Naive thymus-derived CD4-positive, alpha-beta T cell (primary cell): ENCODE measurements at places on chromosomes 13 and 19. TPM values are rescaled to one million over a fixed set of nuclear protein-coding genes. Genes with fewer than 3 reads are reported as not detected.

GRCh38 chr13:30972888-30973377 lies 40.5 kb downstream of the TEX26 start:
- DNase-seq = no peak

DNA sequence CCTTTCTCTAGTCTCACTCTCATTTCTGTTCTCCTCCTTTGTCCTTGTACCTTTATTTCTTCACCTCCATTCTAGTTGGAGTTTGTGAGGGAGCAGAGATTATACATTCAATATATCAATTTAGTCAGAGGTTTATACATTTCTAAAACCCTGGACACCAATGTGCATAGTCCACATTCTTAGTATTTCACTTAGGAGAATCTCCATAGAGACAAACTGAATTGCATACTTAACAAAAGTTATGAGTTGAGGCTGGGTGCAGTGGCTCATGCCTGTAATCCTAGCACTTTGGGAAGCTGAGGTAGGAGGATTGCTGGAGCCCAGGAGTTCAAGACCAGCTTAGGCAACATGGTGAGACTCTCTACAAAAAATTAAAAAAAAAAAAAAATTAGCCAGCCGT lies 45.3 kb downstream of the DNAJC3 start:
- no peak for DNase-seq

The ZNF729 gene
- not detected for total RNA-seq

GRCh38 chr13:22082437-22083100 lies 411.7 kb downstream of the FGF9 start:
- DNase-seq = peak; percentile 33

DNA sequence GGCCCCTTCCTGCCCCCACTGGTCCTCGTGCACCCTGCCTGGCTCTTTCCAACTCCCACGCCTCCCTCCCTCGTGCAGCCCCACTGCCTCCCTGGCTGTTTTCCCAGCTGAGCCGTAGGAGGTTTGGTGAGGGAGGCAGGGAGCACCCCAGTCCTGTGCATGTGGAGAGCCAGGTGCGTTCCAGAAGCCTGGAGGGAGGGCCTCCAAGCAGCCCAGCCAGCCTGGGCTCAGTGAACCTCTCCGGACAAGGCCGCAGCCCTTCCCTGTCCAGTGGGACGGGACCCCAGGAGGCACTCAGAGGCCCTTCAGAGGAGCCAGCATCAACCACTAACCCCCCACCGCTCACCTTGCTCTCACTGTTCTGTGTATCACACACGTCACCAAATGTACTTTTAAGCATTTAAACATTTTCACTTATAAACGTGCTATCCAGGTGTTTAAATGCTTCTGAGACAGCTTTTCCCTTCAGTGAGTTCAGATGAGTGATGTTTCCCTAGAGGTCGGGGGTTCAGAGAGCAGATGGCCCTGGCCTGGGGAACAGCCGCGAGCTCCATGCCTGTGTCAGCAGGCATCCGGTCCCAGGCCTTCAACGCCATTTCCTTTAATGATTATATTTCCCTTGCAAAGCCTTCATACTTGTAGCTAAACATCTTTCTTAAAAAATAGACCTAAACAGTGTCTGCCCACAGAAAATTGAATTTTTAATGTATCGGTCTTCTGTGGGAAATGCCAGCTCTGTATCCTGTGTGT lies 122.6 kb downstream of the ATP11A start:
- DNase-seq = no peak

The ACP7 gene
- not detected for total RNA-seq

- DNase-seq = no peak
These were observed 5.3 kb downstream of the CCDC8 start for GRCh38 chr19:46407856-46408663.

The DENND1C gene
- total RNA-seq = 101 and 106 TPM in 2 replicates

DNA sequence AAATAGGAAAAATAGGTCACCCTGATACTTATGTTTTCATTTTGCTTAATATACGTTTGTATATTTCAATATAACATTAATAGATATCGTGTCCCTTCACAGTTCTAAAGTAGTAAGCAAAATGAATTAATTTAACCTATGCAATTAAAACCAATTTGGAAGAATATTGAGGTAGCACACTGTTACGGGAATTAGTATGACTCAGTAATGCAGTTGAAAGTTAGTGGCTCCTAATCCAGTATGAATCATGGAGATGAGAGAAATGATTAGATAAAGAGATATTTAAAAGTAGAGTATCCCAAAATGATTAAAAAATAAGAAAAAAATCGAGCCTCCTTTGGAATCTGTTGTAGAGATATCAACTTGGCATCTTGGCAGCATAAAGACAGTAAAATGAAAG lies 177.0 kb upstream of the SLITRK6 start:
- DNase-seq = no peak

The RGS9BP gene
- total RNA-seq = 0.30 TPM

DNA sequence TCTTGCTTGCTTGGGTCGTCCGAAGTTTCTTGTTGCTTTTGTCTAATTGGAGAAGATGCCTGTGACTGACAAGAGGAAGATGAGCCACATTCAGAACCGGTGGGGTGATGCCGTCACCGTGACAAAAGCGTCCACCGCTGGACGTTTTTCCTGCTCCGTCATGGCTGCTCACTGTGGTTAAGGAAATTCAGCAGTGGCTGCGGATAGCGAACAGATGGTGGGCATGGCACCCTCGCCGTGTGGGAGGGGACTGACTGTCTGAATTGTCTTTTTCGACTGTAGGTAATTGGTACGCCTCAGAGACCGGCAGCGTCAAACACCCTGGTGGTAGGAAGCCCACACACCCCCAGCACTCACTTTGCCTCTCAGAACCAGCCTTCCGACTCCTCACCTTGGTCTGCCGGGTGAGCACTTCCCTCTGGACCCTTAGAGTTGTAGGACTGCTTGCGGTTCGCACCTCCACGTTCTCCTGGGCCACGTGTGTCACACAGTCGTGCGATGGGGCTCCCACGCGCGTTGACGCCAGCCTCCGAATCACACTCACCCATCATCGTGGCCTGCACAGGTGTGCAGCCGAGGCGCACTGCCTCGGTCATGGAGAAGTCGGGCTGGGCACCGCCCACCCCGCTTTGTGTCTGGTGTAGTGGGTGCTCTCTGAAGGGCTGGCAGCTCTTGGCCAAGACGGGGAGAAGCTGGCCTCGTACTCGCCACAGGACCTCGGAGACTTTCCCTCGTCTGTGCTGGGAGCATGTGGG lies 26.5 kb downstream of the ATP4B start:
- DNase-seq = no peak

DNA sequence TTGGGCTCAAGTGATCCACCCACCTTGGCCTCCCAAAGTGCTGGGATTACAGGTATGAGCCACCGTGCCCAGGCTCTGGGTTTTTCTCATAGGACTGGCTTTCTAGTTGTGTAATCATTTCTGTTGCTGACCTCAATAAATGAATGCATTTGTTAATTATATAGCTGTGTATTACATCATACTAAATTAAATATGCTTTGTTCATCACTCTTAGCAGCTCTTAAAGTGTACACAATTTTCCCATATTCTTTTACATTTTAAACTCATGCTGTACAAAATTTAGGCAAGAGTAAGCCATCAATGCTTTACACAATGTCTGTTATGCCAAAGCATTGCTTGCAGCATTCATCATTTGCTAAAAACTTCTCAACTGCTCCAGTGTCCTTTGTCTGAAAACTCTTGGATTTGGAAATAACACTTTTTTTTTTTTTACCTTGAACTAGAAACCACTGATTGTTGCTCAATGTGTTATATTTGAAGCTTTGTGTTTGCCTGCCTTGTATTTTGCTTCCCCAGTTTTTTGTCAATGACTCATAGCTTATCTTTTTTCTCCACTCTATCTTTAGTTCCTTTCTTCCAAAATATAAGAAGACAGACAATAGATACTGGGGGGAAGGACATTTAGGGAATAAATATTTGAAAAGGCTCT lies 31.4 kb downstream of the CCDC122 start:
- DNase-seq = no peak

GRCh38 chr13:33016414-33017322 lies at the start of gene KL:
KL (plus strand) TSS chr13:33016423; CDS start chr13:33016441, 18 bp downstream.
- no peak for DNase-seq

DNA sequence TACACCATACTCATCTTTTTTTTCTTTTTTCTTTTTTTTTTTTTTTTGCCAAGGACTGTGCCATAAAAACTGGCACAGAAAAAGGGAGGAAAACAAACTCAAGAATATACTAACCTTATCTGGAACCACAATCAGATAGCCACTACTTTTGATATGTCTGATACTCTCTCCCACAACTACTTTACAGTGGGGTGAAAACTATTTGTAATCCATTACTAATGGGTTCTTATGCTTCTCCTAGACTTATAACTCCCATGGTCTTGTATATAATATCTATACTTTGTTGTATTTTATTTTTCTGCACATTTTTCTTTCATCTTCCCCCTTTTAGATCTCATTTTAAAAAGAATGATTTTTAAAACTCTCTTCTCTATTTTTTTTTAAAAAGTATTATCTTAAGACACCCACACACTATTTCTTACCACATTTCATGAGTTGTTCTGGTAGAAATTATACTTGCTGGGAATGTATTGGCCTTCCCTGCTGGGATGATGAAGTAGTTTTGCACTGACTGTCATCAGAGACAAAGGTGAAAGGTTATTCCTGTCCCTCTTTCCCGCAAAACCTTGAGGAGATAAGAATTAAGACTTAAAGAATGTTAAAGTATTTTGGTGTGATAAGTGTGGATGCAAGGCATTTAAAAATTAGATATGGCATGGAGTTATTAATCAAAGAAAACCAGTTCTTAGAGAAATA lies 146.7 kb upstream of the KLF12 start:
- DNase-seq = no peak

The ANKLE1 gene
- 2.3 TPM for total RNA-seq

GRCh38 chr19:1942078-1942933 lies 1.3 kb downstream of the CSNK1G2 start:
- peak; percentile 74 for DNase-seq

The FUT1 gene
- total RNA-seq = not detected

DNA sequence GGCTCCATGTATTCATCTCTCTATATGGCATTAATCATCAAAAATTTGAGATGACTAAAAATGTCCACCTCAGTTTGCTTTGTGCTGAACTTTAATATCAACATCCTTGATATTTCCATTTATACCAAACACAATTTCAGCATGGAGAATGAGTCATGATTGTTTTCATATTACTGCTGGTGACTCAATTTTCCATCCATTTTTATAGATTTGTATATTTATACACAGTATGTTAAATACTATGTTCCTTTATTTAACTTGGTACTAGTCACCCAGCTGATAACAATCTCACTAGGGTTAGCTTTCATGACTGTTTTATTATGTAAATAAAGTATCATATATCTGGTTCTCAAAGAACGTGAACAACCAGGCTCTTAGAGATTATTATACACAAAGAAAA lies 1255.1 kb downstream of the SLITRK1 start:
- no peak for DNase-seq
